ENCODE measurements at places on chromosomes 3 and 15.
A peak's percentile ranks its signal among the peaks of the same experiment; 100 is the strongest.

- DNase-seq: no peak
Observed at GRCh38 chr15:32918547-32918946, 200.7 kb downstream of the GREM1 start.

GRCh38 chr15:92291900-92292299, 101.8 kb upstream of the ST8SIA2 start:
- DNase-seq: no peak

DNA sequence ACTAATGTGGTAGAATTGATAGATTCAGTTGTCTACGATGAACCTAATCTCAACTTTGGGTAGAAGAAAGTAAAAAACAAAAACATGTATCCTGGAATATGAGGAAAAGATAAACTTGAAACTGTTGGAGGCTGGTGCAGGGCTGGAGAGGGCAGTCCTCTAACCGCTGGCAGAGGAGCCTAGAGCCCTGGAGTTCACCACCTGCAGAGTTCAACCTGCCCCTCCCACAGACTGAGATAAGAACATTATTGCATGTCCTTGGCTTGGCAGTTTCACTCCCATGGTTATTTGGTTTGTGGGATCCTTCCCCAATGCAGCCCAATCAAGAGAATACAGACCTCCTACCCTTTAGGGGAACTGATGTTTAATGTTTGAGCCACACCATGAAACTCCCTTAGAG, 53.2 kb upstream of the GATM start:
- no peak for DNase-seq

DNA sequence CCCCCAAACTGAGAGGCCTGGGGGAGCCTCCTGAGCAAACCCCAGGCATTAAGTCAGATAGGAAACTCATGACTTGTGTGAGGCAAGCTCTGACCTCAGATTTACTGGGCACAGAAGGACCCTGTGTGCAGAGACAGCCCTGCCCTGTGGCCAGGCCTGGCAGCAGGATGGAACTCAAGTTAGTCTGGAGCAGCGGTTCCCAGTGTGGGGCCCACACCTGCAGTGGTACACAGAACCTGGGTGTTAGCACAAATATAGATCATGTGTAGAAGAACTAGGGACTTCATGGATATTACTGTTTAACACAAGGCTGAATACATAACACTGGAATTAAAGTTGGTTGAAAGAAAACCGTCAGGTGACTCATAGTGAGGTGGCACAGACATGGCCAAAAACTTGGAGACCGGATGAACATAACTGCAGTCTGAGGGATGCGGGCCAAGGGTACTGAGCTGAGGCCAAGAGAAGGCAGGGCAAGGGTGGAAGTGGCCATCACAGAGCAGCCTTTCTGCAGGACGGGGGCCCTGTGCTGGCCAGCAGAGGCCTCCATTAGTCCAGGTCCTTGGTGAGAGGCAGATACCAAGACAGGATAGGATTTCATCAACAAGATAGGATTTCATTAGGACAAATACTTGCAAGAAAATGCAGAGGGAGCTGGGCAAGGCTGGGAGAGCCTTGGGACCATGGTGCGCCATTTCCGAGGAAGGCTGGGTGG, 40.9 kb downstream of the IRAK2 start:
- peak; percentile 57 for DNase-seq

DNA sequence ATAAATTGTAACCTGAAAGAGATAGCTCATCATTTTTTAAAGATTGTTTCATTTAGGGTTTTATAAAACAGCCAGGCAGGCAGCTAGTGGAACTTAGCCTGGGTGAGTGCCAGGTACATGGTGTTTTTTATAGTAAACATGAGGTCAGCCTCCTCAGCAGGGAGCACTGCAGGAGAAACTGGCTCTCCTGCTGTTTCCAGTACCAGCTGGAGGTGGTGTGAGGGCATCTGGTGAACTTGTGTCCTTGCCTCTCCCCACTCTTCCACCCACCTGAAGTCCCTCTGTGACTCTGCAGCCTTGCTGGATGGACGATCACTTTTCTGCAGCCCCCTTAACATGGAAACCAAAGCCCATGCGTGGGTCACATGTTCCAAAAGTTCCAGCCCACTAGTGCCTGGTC, 128.4 kb downstream of the FAM174B start:
- no peak for DNase-seq

GRCh38 chr3:72307438-72308115, 522.6 kb upstream of the PROK2 start:
- no peak for DNase-seq

GRCh38 chr3:17213102-17213501, 328.3 kb downstream of the PLCL2 start:
- no peak for DNase-seq

DNA sequence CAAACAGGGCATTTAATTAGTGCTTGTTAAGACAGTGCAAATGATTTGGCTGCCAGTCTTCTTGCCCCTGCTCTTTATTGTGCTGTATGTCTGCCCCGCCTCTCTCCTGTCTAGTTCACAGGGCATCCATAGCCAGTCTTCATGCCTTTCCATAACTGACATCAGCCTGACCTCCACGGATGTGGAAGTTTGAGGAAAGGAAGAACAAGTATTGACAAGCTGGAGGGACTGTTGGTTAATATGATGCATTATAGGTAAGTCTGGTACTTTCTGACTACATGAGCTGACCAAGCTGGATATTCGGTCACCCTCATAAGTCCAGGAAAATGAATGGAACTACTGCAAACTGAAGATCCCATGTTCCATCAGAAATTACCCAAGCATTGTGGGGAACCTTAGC, 325.9 kb downstream of the TIGIT start:
- no peak for DNase-seq

GRCh38 chr3:56753206-56753820, 48.4 kb downstream of the ARHGEF3 start:
- no peak for DNase-seq

DNA sequence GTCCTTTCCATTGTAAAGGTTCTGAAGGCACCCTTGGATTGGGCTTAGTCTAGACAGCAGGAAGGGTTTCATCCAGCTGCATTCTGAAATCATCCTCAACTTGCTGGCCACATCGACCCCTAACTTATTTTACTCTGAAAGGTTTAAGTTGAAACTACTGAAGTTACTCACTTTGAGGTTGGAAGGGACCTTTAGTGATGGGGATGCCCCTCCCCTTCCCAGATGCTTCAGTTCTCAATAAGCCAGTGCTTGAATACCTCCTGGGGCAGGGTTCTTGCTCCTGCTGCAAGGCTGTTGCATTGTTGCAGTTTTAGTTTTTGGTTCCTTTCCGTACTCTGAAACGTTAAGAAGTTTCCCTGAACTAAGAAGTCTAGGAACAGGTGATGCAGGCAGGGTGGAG, 26.4 kb downstream of the FGD5 start:
- DNase-seq: no peak

DNA sequence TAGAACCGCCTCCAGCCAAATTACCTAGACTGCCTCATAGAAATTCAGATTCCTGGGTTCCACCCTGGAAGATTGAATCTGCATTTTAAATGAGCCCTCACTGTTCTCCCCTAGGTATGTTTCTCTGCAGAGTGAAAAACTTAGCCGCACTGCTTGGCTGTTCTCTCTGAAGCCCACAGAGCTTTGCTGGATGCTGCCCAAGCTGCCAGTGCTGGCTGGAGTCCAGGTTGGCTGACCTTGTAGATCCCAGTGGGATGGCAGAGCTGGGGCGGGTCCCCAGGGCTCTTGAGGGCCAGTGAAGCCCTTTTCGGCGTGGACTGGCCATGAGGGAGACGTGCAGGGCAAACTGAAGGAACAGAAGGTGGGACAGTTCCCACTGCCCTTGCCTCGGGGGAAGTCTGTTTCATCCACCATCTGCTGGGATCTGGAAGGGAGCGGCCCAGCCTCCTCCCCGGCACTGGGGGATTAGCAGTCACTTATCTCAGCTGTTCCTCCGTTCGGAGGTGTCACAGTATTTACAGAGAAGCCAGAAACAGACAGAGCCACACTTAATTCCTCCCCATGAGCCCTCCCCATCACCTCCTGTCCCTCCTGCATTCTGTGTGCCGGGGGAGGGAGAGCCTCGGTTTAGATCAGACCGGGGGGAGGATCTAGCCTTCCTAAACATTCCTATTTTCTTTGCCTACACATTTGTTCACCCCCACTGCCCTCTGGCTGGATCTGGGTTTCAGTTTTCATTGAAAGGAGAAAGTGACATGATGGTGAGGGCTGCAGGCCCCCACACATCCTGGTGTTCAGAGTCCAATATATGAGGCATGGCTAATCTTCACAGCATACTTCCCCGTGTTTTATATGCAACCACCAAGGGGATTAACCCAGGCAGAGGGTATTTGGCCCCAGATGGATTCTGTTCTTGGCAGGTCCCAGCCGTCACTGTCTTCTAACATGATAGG, 4.1 kb upstream of the ACTC1 start:
- DNase-seq: no peak

- peak; percentile 61 for DNase-seq
Observed at GRCh38 chr3:44685128-44685800, 27.2 kb upstream of the ZNF502 start.

DNA sequence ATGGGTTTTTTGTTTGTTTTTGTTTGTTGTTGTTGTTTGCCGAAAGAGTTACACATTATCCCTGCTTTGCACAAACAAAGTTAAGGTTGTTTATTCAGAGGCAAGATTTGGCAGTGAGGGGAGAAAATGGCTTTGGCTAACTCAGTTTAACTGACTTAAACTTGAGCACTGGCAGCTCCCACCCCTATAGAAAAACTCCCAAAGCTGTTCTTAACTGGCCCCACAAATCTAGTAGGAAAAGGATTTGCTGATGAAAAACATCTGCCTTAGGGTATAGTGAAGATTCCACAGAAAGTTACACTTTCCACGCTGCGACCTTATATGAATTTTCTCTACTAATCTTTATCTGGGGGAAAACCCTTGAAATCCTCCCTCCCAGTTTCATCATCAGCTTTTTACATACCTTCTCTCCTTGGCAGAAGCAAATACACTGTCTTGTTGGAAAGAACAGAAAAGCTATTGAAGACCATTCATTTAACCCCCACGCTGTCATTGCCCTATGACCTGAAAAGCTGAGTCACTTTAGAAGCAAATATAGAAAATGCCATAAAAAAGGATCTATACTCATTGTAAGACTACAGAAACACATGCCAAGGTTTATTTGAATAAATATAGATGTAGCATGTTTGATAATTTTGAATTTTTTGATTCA, 551.7 kb downstream of the NR2F2 start:
- DNase-seq: no peak

DNA sequence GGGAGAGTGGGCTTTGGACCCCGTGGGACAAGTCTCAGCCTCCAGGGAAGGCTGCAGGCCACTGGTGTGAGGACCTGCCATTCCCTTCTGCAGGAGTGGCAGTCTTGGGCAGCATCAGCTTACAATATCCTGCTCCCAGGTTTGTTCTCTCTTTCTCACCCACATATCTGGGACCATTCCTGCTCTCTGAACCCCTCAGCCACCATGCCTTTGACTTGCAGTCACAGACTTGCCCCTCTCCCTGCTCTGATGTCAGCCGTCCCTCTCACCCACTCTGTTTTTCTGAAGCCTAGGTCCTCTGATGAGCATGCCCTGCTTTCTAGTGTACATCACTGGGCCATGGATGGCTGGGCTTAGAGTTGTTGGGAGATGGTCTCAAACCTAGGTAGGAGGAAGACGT, 282.1 kb downstream of the EPHB1 start:
- no peak for DNase-seq

- no peak for DNase-seq
Observed at GRCh38 chr3:174846055-174846454, 13.1 kb upstream of the NAALADL2 start.

DNA sequence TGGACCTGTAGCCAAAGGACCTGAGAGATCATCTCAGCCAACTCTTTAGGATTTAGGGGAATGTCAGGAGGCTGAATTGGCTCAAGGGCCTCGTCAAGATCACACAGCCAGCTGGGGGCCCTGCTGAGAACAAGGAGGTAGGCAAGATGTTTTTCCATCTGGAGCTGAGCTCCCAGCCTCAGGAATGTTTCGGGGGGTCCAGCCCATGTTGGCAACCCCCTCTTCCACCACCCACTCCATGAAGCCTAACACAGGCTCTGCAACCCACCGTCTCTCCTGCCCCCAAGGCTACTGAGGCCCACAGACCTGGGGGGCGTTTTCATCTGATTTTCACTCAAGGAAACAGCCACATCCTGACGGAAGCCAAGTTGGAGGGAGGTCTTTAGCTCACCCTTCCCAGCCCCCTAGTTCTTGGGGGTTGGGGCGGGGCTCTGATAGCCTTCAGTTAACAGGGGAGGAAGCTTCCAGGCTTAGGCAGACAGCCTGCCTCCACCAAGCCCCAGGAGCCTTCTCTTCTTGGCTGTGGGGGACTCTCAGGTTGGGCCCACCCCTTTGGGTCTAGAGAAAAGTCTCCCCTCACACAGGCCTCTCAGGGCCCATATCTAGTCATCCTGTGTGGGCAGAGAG, 48.8 kb downstream of the EPHB3 start:
- DNase-seq: no peak

DNA sequence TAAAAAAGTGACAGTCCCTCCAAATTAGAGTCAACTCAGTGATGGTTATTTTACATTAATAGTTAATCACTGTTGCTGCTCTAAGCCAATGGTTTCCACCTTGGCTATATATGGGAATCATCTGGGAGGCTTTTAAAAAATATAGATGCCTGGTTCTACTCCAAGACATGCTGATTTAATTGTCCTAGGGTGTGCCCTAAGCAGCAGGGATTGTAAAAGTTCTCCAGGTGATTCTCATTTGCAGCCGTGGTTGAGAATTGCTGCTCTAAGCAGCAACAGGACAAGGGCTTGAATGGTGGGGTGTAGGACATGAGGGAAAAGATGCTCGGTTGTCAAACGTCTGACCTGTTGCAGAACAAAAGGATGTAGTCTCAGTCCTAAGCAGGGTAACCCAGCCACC, 405.1 kb upstream of the MCTP2 start:
- DNase-seq: no peak

GRCh38 chr3:182892226-182892625, 88.1 kb downstream of the DCUN1D1 start:
- DNase-seq: no peak

Measured in posterior cingulate gyrus (tissue), 11 donors.